ENCODE measurements at places on chromosomes 11 and 22.
A peak's percentile ranks its signal among the peaks of the same experiment; 100 is the strongest.

GRCh38 chr11:117426297-117426685 is 98.6 kb downstream of the CEP164 start:
- peak; percentile 76 for DNase-seq

DNA sequence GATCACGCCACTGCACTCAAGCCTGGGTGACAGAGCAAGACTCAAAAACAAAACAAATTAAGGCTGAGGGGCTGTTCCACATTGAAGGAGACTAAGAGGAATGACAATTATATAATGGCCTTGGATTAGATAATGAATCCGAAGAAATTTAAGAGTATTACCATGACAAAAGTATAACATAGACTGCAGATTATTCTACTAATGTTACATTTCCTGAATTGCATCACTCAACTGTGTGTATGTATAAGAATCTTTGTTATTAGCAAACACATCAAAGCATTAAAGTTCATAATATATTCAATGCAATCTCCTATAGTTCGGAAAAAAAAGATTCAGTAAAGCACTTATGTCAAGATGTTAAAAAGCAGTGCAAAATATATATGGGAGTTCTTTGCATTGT is 27.5 kb downstream of the CSTF3 start:
- no peak for DNase-seq

DNA sequence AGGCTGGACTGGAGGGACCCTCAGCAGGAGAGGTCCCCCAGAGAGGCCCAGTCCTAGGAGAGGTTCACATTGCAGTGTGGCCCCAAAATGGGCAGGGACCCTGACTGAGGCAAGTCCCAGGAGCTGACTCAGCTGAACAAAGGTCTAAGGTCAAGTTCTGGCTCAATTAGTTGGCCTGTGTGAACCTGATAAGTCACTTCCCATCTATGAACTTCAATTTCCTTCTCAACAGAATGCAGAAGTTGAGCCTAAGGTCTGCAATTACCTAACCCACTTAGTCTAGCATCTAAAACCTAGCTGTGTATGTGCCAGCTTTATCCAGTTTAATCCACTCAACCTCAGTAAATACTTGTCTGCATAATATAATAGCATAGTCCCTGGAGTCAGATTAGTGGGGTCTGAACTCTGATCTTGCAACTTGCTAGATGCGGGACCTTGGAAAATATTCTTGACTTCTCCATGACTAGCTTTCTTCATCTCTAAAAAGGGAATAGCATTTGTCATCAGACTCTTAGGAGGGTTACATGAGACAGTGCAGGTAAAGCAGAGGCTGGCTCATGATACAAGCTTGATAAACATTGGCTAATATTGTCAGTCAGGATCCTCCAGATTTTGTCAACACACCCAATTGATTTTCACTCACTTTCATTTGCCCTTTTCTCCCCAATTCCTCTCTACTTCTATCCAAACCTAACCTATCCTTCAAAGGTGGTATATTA is 465.5 kb downstream of the INSC start:
- DNase-seq: no peak

DNA sequence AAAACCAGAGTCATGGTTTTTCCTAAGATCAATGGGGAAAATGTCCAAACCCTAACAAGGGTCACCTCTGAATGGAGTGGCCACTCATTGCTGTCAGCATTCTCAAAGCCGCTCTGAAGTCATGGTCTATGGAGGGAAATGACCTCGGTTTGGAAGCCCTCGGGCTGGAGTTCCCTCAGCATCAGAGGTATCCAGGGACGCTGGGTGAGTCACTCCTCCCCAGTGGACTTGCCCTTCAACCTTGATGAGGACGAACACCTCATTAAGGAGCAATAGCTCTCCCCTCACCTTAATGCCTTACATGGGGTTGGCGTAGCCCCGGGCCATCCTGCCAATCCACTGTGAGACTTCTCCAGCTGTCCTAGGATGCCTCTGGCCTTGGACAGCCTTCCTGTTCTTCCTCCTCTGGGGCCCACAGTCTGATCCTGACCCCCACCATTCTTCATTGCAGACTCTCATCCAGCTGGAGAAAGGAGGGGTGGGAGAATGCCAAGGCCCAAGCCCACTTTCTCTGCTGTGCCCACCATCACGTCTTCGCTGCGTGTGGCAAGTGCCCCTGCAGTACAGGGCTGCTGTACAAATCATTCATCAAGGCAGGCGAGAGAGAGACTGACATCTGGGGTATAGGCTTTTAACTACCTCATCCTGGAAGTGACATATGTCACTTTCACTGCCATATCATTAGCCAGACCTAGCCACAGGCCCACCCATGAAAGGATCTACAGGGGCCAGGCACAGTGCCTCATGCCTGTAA is 25.4 kb upstream of the MYH9 start:
- DNase-seq: no peak

DNA sequence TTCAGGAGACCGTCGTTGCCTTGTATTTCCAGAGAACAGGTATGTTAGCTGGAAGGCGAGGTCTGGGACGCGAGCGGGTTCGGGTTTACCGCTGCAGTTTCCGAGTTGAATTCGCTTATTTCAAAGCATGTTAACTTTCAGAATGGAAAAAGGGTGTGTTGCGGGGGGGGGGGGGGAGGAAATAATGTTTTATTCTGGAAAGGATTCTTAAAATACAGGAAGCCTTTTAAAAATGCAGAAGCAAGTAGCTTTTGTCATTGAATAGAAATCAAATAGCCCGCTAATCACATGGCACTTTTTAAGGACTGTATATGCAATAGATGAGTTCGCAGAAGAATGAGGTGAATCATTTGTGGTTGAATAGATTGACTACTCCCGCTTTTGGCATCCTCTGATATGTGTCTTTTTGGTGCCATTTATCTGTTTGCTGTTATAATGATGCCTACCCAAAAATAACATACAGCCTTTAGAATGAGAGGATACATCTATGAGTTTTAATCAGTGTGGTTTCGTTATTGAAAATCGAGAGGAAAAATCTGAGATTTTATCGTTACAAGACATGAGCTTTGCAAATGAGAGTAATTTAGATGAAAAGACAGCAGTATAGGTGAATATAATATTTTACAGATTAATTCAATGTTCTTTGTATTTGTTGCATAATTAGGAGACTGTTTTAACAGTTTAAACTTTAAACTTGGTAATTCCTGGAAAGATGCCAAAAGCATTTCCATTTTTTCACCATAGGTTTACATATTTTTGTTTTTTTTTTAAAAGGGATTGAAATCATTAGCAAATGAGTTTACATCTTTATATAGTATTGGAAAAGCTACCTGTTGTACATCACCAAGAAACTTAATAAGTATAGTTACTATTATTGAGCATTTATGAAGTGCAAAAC is 1.7 kb downstream of the PDE3B start:
- no peak for DNase-seq

GRCh38 chr11:96394773-96395172 is 5.0 kb downstream of the JRKL start:
- no peak for DNase-seq

DNA sequence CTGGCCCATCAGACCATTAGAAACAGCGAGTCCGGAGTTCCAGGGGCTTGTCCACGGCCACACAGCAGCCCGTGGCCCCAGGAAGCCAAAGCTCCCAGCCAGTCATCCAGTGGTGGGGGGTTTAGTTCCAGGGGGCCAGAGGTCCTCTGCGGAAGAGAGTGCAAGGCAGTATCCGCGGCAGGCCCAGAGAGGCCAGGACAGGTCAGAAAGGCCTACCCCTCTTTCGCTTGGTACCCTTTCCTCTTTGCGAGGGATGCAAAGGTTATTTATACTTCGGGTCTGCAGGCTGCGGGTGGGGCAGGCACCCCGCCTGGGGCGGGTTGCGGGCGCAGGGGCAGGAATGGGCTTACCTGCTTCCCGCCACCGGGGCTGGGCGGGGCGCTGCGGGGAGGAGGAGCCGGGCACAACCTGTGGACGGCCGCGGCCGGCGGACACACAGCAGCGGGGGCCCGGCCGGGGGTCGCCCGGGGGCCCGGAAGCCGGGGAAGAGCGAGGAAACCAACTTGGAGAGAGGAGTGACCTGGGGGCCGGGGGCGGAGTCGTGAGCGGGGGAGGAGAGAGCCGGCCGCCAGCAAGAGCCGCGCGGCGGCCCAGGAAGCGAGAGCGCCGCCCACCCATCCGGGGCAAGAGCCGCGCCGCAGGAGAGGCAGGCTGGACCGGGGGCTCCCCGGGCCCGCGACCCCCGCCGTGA is at the start of gene SH3BP1:
Gene SH3BP1, plus strand, starts transcription at position 600 of the 691 bp plus-strand sequence. CDS start 119 bp downstream, outside the sequence.
- DNase-seq: peak; percentile 76

- peak; percentile 68 for DNase-seq
These were observed 4.7 kb downstream of the PLAAT3 start for GRCh38 chr11:63609536-63609935.

- DNase-seq: no peak
These were observed 21.5 kb downstream of the CYTH4 start for GRCh38 chr22:37303821-37304274.

DNA sequence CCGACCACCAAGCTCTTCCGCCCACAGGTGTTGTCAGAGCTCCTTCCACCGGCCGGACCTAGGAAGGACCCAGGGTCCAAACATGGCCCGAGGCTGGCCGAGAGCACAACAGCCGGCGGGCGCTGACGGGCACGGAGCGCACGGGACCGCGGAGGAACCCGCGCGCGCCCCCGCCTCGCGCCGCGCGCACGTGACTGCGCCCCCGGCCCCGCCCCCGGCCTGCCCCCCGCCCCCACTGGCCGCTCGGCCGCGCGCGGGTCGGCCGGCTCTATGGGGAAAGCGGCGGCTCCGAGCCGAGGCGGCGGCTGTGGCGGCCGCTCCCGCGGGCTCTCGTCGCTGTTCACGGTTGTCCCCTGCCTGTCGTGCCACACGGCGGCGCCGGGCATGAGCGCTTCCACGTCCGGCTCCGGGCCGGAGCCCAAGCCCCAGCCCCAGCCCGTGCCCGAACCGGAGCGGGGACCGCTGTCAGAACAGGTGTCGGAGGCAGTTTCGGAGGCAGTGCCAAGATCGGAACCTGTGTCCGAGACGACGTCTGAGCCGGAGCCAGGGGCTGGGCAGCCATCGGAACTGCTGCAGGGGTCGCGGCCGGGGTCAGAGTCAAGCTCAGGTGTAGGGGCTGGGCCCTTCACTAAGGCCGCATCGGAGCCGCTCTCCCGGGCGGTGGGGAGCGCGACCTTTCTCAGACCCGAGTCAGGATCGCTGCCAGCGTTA is at the start of gene OSBP2:
Gene OSBP2, plus strand, starts transcription at position 235 of the 711 bp plus-strand sequence. Its CDS starts 36 bp downstream, at position 271.
- peak; percentile 60 for DNase-seq

GRCh38 chr11:123304828-123305466 is 109.9 kb upstream of the CLMP start:
- DNase-seq: no peak

DNA sequence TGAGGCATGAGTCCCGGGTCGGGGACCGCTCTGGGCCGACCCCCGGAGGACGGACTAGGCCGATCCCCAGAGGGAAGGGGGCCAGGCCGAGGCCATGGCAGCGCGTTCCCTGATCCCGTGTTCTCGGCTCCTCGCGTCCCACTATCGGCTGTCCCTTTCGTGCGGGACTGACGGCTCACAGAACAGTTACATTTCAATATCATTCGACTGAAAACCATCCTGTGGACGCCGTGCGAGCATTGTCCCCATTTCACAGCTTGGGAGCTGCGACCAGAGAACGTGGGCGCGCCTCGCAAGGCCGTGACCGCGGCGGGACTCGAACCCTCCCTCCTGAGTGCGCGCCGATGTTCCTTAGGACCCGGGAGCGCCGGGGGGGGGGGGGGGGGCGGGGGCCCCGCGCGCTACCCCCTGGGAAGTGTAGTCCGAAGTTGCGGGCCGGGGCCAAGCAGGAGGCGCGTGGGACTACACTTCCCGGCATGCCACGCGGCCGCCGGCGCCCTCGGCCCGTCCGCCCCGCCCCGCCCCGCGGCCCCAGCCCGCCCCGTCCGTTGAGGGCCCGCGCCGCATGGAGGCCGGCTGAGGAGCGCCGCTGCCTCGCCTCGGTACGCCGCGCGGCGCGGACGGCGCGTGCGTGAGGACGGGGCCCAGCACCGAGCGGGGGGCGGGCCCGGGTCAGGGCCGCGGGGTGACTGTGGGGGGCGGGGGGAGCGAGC is at the start of gene TRABD:
Gene TRABD, plus strand, starts transcription at position 539 of the 713 bp plus-strand sequence. CDS start 7,148 bp downstream, outside the sequence.
- DNase-seq: peak; percentile 94

- no peak for DNase-seq
These were observed 22.9 kb downstream of the RNF141 start for GRCh38 chr11:10518123-10518522.

DNA sequence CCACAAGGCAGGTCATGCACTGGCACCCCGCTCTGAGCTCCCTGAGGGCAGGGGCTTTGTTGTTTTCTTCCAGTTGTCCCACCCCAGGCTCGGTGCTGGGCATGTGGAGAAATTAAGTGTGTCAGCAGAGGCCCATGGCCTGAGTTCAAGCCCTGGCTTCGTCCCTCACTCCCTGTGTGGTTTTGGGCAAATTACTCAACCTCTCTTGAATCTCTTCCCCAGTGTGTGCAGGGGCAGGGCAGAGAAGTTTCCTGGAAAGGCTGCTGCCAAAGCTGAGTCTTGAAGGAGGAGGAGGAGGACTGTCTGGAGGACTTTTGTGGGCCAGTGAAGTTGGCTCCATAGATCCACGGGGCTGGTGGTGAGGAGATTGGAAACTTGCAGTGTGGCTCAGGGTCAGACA is 138.1 kb upstream of the E2F8 start:
- no peak for DNase-seq

- DNase-seq: no peak
These were observed 13.0 kb downstream of the DNAJB13 start for GRCh38 chr11:73963861-73964260.

DNA sequence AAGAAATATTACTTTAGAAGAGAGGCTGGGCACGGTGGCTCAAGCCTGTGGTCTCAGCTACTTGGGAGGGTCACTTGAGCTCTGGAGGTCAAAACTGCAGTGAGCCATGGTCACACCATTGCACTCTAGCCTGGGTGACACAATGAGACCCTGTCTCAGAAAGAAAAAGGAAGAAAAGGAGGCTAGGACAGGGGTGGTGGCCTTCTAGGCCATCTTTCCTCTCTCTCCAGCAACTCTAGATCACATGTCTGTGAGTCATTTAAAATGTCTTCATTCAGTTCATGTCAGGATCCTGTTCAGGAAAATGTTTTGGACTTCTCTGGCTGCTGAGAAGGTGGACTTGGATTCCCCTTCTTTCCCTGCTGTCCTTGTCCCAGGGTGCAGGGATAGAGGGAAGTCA is 53.3 kb downstream of the PPFIA1 start:
- DNase-seq: no peak

DNA sequence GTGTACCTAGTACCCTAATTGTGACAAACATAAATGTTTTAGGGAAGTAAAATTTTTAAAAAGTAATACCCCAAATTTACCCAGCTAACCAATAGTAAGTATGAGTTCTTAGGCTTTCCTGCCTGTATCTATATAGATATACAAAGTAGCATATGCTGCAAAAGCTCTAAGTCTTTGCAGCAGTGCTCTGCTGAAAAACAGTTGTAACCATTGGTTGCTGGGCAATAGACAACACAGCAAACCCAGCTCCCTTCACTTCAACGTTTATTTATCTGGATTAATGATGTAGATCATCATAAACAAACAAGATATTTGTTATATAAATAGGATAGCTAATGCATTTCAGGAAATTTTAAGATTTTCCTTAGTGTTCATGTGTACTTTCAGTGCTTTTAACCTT is 82.7 kb downstream of the PAX6 start:
- no peak for DNase-seq

- peak; percentile 10 for DNase-seq
These were observed 21.9 kb downstream of the NADSYN1 start for GRCh38 chr11:71474771-71475483.

GRCh38 chr11:79243422-79244210 is 197.2 kb downstream of the TENM4 start:
- no peak for DNase-seq
